Stimulated activated CD4-positive, alpha-beta T cell treated with anti-CD3 and anti-CD28 coated beads, Interleukin-1b, Interleukin-23, amount 100 ng/mL, for 1 hour (primary cell): ENCODE measurements at places on chromosomes 2 and 18.

DNA sequence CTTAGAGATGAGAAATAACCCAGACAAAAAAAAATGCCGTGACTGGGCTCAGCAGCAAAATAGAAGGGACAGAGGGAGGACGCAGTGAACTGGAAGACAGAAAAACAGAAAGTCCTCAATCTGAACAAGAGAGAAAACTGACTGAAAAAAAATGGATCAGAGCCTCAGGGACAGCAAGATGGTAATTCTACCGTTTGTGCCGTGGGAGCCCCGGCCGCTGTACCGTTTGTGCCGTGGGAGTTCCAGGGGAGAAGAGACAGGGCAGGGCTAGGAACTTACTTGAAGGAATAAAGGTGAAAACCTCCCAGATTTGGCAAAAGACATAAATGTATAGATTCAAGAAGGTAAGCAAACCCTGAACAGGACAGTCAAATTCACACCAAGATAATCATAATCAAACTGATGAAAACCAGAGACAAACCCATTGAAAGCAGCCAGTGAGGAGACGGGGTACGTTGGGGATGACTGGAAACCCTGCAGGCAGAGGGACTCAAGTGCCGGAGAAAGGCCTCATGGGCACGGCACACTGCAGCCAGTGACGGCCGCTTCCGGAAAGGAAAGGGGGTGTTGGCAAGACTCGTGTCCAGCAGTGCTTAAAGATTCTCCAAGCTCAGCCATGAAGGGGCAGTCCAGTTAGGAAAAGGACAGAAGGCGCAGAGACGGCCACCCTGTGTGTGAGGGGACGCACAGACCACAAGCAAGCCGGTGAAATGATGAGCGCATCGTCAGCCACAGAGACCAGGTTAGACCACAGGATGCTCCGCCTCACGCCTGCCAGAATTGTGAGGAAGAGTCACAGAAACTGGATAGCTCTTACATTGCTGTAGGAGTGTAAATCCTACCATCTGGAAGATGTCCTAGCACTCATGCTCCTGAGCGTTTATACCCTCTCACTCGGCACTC lies 40.0 kb upstream of the NFATC1 start:
- no peak for DNase-seq

- no peak for DNase-seq
Measured at GRCh38 chr2:205895981-205896655, 189.9 kb downstream of the INO80D start.

DNA sequence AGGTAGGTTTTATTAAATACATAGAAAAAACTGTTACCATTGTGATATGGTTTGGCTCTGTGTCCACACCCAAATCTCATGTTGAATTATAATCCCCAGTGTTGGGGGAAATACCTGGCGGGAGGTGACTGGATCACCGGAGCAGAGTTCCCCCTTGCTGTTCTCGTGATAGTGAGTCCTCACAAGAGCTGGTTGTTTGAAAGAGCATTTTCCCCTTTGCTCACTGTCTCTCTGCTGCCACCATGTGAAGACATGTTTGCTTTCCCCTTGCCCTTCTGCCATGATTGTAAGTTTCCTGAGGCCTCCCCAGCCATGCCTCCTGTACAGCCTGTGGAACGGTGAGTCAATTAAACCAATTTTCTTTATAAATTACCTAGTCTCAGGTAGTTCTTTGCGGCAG lies 352.7 kb upstream of the SLC39A10 start:
- no peak for DNase-seq

DNA sequence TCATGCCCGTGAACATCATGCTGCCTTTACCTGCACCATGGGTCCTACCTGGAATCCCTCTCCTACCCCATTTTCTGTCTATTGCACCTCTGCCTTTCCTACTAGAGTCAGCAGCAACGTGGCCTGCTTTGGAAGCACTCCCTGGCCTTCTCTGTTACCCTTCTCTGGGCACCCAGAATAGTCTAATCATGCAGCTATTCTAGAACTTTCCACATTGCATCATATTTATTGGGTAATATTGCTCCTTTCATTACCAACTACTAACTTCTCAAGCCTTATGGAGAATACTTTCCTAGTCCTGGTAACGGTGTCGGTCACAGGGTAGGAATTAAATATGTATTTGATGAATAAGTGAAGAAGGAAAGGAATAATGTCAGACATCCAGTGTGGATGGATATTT lies 33.3 kb upstream of the CREG2 start:
- no peak for DNase-seq

DNA sequence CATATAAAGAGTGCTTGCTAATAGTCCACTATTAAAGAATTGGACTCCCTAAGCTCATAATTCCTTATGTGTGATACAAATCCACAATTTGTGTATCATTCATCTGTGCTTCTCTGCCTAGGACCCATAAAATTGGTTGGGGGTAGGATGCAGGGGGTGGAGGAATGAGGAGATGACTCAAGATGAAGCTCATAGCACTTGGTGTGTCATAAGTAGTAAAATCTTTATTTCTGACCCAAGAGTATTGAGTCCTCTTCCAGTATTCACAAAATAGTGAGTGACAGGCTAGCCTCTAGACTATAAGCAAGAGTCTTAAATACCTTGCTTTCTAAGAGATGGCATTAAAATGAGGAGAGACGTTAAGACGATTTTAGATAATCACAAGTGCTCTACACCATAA lies 390.9 kb upstream of the CDH19 start:
- no peak for DNase-seq

- DNase-seq = no peak
Measured at GRCh38 chr2:241863536-241863954, 4.9 kb upstream of the PDCD1 start.

GRCh38 chr18:48328473-48329210 lies 80.5 kb downstream of the ZBTB7C start:
- no peak for DNase-seq

DNA sequence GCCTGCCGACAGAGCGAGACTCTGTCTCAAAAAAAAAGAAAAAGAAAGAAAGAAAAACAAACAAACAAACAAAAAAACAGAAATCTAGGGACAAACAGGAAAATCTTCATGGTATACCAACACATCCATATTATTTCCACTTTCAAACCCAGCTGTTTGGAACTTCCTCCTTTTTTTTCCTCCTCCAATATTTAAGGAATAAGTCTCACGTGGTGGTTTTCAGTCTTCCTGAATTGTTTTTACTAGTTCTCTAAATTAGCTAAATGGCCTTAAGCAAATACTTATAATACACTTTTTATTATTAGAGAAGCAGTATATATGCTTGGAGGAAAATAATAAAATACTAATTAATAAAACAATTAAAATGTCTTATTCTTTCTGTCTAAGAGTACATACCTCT lies 48.7 kb upstream of the GLS start:
- DNase-seq = no peak

GRCh38 chr2:127413782-127414637 lies 4.2 kb upstream of the PROC start:
- DNase-seq = no peak

DNA sequence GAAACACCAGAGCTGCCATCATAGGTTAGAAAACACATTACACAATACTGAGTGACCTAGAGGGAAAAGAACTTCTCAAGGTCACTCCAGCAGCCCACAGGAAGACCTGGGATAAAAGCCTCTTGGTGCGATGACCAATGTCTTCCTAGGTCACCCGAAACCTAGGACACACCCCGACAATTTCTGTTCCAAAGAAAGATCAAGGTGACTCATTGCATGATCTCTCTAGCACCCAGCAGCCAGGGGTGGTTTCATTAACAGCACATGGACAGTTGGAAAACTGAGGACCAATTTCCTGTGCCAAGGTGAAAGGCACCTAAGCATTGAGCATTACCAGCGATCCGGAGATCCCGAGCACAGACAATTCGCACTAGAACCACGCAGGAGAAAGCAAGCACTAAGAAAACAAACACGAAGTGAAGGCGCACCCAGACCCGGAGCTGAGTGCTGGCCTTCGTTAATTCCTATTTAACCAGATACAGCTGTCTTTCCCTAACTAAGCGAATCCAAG lies 1.5 kb downstream of the CACNB4 start:
- DNase-seq = no peak

DNA sequence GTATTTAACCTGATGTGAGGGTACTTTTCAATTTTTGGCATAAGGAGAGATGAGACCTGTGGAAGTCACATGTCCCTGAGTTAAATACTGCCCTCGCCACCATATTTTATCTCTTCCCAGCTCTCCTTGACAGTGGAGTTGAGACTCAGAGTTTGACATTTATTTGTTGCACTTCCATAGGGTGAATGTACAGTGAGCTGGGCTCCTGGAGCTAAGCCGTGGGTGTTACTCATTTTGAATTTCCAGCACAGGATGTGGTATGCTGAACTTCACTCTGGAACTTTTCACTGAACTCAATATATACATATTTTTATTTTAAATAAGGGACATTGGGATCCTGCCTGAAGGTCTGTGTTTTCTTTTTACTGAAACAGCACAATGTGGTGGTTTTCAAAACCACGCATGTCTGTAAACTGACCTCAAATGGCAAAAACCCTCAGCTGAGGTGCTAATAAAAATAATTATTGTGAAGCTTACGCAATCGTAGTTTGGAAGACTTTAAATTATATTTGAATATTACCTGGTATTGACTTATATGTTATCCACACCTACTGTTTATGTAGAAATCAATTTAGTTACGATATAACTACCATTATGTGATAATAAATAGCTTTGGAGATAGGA lies 12.1 kb downstream of the RNF144A start:
- DNase-seq = no peak

GRCh38 chr2:104051766-104052165 lies 802.1 kb upstream of the POU3F3 start:
- DNase-seq = no peak

GRCh38 chr18:71431689-71432088 lies 1112.5 kb downstream of the CBLN2 start:
- no peak for DNase-seq

- DNase-seq = no peak
Measured at GRCh38 chr18:26531605-26532298, 16.6 kb downstream of the KCTD1 start.

- DNase-seq = no peak
Measured at GRCh38 chr2:112841295-112842044, 4.9 kb upstream of the IL1B start.

DNA sequence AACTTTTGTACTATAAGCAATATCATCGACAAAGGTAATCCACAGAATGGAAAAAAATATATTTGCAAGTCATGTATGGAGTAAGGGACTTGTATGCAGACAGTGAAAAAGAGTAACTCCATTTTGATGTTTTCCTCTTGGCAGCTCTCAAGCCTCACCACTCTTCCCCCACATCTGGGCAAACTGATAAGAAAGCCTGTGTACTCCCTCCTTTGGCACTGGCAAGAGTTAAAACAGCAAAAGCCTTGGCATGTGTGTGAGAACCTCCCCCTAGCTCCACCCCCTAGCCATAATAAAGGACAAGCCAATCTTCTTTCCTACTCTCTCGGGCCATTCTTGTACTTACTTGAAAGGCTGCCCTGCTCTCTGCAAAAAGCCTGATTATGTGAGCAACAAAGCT lies 335.2 kb downstream of the LRATD1 start:
- DNase-seq = no peak

DNA sequence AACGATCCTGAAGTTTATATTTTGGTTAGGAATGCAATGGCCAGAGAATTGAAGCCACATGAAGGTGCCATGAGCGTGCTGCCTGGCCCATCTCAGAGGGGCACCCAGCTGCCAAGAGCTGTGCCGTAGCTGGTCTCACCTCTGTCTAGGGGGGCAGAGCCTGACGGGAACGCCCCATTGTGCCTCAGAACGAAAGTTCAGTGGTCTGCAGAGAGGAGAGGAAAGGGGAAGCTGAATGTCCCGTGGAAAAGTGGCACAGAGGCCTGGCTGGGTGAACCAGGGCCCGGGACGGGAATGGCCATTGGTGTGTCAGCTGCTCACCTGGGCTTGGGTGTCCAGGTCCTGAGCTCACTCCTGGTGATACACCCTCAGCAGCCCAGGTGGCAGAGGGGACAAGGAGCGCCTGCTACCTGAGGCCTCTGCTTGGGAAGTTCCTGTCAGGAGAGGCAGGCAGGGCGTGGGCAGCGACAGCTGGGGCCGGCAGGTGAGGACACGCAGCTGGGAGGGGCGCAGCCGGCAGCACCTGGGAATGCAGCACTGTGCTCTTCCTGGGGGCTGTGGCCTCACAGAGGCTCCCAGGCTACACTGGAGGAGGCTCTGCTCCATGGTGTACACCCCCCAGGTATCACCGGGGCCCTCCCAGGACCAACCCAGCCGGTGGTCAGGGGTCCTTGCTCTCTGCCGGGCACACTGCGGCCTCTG lies 67.3 kb downstream of the PARD6G start:
- no peak for DNase-seq

DNA sequence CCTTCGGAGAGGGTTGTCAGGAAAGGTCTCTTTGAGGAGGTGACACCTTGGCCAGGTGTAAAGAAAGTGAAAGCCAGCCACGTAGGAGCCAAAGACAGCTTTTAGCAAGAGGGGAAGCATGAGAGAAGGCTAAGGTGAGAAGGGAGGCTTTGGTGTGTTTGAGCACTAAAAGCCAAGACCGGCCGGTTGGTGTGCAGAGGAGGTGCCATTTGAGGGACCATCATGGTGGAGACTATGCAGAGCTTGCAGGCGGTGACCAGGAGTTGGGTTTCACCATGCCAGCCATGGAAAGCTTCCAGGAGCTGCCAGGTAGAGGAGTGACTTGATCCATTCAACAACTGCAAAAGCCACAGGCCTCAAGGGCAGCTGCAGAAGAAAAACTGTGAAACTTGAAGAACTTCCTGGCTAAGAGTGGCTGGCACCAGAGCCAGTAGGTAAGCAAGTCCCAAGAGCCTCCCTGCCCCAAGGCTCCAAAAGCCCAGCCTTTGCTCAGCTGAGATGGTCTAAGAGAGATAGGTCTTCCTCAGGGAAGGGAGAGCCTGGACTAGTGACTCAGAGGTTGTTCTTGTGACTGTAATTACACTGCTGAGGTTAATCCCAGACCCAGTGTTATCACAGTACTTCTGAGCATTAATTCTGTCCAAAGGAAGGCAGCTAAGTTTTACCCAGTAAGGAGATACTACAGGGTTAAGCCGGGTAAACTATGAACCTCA lies 319.0 kb downstream of the BCL11A start:
- no peak for DNase-seq

DNA sequence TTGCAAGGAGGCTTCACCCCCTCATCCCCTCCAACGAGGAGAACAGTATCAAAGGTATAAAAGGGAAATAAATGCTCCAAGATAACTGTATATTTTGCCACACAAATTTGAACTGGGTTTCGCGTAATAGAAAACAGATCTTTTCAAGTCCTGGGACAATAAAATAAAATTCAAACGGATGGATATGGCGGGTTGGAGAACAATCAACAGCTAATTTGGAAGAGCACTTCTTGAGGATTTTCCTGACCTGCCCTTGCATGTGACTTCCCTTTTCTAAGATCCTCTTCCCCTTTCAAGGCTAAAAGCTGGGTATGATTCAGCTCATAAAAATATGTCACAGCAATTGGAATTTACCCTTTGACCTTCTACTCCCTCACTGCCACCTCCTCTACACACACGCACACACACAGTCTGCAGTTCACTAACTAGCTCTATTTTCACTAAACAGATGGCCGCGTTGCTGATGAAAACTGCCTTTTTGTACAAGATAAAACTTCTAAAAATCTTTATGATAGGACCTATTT lies 386.9 kb downstream of the FIGN start:
- DNase-seq = no peak

DNA sequence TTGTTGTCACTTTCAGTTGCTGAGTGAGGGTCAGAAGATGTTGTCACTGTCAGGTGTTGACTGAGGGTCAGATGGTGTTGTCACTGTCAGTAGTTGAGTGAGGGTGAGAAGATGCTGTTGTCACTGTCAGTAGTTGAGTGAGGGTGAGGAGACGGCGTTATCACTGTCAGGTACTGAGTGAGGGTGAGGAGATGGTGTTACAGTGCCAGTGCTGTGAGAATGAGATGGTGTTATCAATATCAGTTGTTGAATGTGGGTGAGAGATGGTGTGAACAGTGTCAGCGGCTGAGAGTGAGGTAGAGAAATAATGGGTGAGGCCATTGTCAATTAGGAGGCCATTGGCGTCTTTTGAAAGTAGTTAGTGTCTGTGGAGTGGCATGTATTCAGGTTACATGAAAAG lies 1.6 kb upstream of the ATP9B start:
- DNase-seq = no peak
